Caco-2 (cell line): ENCODE measurements at places on chromosomes 4 and X.

DNA sequence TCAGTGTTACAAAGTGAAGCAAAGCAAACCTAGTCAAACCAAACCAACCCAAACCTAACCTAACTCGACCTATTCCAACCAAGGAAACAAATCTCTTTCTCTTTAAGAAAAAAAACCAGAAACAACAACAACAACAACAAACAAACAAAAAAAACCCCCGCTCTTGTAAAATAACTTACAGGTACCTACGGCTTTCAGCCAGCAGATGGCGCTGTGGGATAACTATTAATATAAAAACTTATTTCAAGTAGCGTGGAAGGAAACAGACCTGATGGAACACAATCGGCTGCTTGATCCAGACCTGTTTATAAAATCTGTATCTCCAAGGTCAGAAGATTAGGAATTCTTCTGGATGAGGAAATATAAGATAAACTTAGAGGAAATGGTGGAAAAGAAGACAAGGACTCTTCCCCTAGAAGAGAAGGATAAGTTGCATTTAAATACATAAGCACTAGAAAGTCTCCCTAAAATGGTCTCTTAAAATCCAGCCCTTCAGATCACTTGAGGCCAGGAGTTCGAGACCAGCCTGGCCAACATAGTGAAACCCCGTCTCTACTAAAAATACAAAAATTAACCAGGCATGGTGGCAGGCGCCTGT is 34.4 kb upstream of the CDKL5 start:
- no peak overlapping the region for H3K4me3 ChIP-seq

GRCh38 chrX:39577206-39577984 is 520.4 kb downstream of the BCOR start:
- H3K27ac ChIP-seq: no peak overlapping the region
- H3K4me3 ChIP-seq: no peak overlapping the region
- no peaks in the 10 kb centered on the region for H3K4me1 ChIP-seq
- no peaks in the 10 kb centered on the region for H3K27me3 ChIP-seq
- DNase-seq: no peak

DNA sequence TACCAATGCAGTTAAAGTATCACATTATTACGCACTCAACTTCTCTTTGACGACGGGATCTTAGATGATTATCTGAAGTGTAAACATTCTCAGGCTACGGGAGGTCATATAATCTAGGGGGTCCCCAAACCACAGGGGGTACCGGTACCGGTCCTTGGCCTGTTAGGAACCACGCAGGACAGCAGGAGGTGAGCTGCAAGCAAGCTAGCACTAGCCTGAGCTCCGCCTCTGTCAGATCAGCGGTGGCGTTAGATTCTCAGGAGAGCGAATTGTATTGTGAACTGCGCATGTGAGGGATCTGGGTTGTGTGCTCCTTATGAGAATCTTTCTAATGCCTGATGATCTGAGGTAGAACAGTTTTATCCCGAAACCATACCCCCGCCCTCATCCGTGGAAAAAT is 20.6 kb upstream of the PRR27 start:
- no peak overlapping the region for H3K4me3 ChIP-seq
- DNase-seq: no peak
- H3K27ac ChIP-seq: peak overlapping the region; percentile 25
- no peaks in the 10 kb centered on the region for H3K27me3 ChIP-seq
- H3K36me3 ChIP-seq: no peaks in the 10 kb centered on the region

- no peak overlapping the region for H3K27ac ChIP-seq
- no peaks in the 10 kb centered on the region for H3K4me1 ChIP-seq
- DNase-seq: no peak
- H3K4me3 ChIP-seq: no peak overlapping the region
These were observed 219.2 kb upstream of the FAT1 start for GRCh38 chr4:186942758-186943377.

DNA sequence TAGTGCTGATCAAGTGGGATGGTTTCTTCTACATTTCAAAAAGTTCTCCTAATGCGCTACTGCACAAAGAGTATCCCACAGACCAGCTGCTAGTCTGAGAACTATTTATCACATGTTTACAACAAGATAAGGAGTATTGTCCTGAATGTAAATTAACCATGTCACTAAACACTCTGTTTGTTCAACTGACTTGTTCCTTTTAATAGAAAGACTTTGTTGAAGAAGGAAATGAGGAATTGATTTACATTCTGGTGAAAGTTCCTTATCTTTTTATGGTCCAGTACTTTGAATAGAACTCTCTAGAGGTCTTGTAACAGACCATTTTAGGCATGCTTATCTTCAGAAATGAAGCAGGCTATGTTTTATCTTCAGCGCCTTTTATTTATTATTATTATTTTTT is 67.3 kb upstream of the IL13RA1 start:
- no peak for DNase-seq
- H3K36me3 ChIP-seq: no peaks in the 10 kb centered on the region
- no peak overlapping the region for H3K4me3 ChIP-seq

GRCh38 chr4:152571296-152571695 is 35.4 kb upstream of the FBXW7 start:
- no peak overlapping the region for H3K4me3 ChIP-seq
- no peak for DNase-seq
- H3K36me3 ChIP-seq: no peaks in the 10 kb centered on the region
- no peaks in the 10 kb centered on the region for H3K27me3 ChIP-seq
- peaks cover 10% of the 10 kb centered on the region for H3K4me1 ChIP-seq

- H3K4me3 ChIP-seq: no peak overlapping the region
- no peaks in the 10 kb centered on the region for H3K27me3 ChIP-seq
- no peak overlapping the region for H3K27ac ChIP-seq
- H3K36me3 ChIP-seq: no peaks in the 10 kb centered on the region
These were observed 1163.5 kb upstream of the PABPC4L start for GRCh38 chr4:135365065-135365464.

DNA sequence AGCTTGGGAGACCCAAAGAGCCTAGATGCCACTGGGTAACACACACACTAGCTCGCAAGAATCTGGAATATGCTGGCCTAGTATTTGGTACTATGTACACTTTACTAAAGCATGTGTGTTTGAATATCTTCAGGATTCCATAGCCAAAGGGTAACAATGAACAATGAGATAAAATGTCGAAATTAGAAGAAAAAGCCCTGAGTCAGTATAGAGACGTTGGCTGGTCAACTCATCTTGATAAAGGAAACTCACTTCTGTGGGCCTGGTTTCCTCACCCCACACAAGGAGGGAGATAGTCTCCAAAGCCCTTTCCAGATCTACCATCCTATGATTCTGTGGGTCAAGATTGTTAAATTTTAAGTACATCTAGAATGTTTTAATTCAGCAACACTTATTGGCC is 6.9 kb downstream of the ZDHHC9 start:
- H3K27ac ChIP-seq: no peak overlapping the region
- H3K4me1 ChIP-seq: no peaks in the 10 kb centered on the region
- DNase-seq: no peak
- no peak overlapping the region for H3K4me3 ChIP-seq
- no peaks in the 10 kb centered on the region for H3K27me3 ChIP-seq

- no peaks in the 10 kb centered on the region for H3K4me1 ChIP-seq
- no peaks in the 10 kb centered on the region for H3K36me3 ChIP-seq
- H3K4me3 ChIP-seq: no peak overlapping the region
These were observed 202.5 kb upstream of the ANKRD50 start for GRCh38 chr4:124915073-124915472.

DNA sequence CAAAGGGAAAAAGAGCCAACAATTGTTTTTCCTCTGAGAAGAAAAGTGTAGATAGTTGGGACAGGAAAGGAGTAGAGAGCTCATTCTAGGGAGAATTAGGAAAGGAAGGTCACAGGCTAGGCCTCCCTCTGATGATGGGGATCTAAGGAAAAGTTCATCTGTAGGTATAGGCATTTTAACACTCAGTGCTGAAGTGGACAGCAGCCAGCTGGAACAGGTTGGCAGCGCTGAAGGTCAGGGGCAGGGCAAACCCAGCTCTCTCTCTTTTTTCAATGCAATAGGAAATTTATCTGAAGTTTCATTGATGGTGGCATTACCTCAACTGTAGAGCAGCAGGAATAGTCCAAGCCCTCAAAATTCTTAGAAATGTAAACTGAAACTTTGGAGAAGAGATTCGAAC is 98.5 kb upstream of the ETNPPL start:
- H3K4me3 ChIP-seq: no peak overlapping the region
- H3K36me3 ChIP-seq: no peaks in the 10 kb centered on the region
- H3K4me1 ChIP-seq: no peaks in the 10 kb centered on the region
- no peaks in the 10 kb centered on the region for H3K27me3 ChIP-seq
- H3K27ac ChIP-seq: no peak overlapping the region
- peak; percentile 13 for DNase-seq
